Hematopoietic multipotent progenitor cell treated with erythropoietin and hydrocortisone succinate and interleukin-3 and kit ligand, for 4 days (in vitro differentiated cells): ENCODE measurements at places on chromosomes 4 and X.

DNA sequence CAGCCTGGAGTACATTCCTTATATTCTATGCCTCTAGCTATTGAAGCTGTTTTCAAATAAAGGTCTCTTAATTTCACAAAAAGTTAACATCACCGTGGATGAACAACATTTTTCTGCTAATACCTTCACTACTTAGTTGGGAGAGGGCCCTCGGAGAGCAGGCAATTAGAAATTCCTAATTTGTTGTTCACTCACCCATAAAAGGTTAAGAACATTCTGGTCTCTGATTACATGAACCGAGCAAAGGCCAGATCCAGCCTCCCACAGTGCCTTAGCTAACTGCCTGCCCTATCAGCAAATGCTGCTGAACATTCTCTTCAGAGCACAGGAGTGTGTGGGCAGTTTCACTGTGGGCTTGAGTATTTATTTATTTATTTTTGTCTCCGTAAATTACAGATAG, 36.0 kb upstream of the TTC29 start:
- DNase-seq: no peak

DNA sequence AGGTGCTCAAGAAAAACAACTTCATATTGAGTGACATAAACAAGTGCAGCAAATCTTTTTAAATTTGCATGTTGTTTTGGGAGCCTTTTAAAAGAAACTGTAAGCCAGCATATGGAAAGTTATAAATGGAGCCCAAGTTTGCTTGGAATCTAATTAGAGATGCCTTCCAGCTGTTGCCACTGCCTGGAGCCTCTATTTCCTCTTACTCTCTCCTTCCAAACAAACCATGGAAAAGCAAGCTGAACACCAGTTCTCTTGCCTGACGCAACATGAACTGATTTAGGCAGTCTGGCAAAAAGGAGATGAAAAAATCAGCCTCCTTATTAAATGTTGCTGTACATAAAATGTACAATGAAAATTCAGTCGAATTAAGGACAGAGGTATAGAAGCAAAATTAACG, 21.5 kb downstream of the ARSJ start:
- DNase-seq: no peak

DNA sequence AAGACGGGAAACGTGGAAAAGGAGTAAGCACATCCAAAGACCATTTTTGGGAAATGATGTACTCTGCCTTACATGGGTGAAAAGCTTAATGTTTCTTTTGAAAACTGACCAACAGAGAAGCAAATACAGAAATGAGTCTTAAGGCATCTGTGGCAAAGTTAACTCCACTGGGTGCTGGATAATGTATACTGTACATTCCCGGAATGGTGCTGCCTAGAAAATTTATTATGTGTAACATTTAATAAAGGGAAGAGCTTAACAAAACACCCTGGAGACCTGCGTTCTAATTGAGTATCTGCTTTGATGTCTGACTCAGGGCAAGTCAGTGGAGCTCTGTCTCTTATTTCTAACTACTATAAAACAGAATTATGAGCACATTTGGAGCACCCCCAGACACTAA, 230.2 kb downstream of the MID1 start:
- no peak for DNase-seq

- no peak for DNase-seq
Measured at GRCh38 chr4:176631611-176632010, 161.1 kb downstream of the VEGFC start.

- peak; percentile 32 for DNase-seq
Measured at GRCh38 chrX:71301195-71301924, at the start of gene ITGB1BP2. TSS of gene ITGB1BP2 (plus strand) at chrX:71301750. CDS start at chrX:71301807, 57 bp downstream.

- no peak for DNase-seq
Measured at GRCh38 chr4:81622028-81622427, 150.3 kb upstream of the RASGEF1B start.

DNA sequence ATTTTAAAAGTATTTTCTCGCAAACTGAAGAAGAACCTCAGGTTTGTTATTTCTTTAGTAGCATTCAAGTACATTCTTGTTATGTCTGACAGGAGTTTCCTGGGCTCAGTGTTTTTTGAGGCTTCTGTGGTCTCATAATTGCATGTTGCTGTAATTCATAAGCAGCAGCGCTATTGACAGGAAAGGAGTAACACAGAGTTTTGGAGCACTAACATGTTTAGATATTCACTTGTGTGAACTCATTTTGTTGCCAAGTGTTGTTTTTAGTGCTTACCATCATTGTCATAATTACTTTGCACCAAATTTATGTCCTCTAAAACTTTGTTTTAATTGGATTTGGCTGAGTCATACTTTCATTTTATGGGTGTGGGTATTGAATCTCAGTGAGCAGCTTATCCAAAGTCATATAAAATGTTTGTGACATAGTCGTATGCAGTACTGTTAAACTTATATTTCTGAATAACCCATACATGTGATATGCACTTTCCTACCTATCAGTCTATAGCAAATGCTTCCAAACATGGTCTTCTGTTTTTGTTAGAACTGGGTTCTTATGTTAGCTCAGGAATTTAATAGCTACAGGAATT, 358.7 kb upstream of the CTSO start:
- peak; percentile 32 for DNase-seq

DNA sequence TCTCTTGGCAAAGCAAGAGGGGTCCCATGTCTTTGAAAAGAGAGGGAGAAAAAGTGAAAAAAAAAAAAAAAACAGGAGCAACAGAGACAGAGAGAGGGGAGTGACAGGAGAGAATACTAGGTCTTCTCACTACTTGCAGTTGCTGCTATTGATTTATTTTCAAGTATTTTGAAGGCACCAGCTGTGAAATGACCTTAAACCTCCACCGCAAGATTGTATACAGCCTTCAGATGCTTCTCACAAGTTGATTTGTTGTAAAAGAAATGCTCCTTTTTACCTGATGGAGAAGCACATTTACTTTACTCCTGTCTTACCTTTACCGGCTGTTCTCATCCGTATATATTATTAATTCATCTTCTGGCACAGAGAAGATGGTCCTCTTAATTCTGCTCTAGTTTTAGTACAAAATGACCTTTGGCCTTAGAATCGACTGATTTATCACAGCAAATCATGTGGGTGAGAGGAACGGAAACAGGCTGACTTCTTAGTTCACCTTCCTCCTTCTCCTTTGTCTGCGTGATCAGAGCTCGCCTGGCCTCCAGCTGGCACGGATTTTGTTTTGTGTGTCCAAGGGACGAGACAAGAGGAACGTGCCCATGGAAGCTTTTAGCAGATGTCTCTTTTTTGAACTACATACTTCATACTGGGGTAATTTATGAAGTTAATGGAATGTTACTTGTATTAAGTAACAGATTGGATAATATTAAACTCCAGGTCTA, 82.4 kb upstream of the PACRGL start:
- peak; percentile 11 for DNase-seq

DNA sequence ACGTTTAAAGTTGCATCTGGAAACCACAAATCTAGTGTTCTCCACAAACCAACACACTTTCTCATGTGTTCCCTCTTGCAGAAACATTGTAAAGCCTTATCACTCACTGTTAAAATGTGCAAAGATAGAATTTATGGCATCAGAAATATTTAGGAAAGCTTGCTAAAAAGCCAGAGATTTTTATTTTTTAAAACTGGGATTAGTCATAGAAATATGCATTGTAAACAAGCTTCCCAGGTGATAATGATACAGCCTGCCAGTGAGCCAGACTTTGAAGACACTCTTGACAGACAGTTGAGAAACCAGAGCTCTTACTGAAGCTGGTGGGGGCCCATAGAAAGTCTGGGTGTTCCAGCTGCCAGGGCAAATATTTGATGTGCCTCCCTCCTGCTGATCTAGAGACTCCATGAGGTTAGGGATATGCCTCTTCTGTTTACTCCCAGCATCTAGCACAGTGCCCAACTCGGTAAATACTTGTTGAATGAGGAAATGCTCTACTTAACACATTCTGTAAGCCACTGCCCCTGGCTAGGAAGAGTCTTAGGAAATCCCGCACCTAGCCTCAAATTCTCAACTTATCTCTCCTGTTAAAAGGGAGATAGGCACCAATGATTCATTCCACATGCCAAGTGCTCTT, 179.0 kb upstream of the RASGEF1B start:
- DNase-seq: no peak

GRCh38 chr4:168440442-168441264, 39.6 kb downstream of the DDX60L start:
- no peak for DNase-seq
